Liver (tissue), 10 donors: ENCODE measurements at places on chromosomes 12 and 14.

GRCh38 chr14:99425272-99425681, 55.4 kb downstream of the SETD3 start:
- H3K36me3 ChIP-seq: peaks cover 13% of the 10 kb centered on the region
- no peaks in the 10 kb centered on the region for H3K27me3 ChIP-seq
- no peak overlapping the region for H3K27ac ChIP-seq
- peaks cover 2% of the 10 kb centered on the region for H3K4me1 ChIP-seq
- H3K4me3 ChIP-seq: no peak overlapping the region
- no peak for DNase-seq

DNA sequence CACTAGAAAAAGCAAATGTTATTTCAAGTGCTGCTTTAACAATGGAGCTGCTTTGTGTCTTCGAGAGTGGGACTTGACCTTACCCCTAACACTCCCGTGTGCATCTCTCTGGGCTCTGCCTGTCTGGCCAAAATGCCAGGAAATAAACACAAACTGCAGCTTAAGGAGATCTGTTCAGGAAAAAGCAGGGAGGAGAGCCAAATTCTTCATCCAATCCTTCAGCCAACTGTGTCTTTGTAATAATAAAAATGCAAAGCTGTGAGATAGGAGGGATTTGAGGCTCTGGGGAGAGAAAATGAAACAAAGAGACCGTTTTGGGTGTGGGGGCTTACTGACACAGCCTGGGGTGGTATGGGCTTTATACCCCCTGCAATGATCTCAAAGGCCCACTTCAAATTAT, 85.8 kb upstream of the WSCD2 start:
- peaks cover 5% of the 10 kb centered on the region for H3K4me1 ChIP-seq
- no peak overlapping the region for H3K4me3 ChIP-seq
- no peaks in the 10 kb centered on the region for H3K27me3 ChIP-seq
- no peak overlapping the region for H3K27ac ChIP-seq
- DNase-seq: no peak

- H3K27me3 ChIP-seq: no peaks in the 10 kb centered on the region
- no peak overlapping the region for H3K27ac ChIP-seq
- DNase-seq: no peak
- H3K4me1 ChIP-seq: no peaks in the 10 kb centered on the region
- H3K36me3 ChIP-seq: no peaks in the 10 kb centered on the region
These were observed 80.2 kb downstream of the NUAK1 start for GRCh38 chr12:106058256-106059182.

DNA sequence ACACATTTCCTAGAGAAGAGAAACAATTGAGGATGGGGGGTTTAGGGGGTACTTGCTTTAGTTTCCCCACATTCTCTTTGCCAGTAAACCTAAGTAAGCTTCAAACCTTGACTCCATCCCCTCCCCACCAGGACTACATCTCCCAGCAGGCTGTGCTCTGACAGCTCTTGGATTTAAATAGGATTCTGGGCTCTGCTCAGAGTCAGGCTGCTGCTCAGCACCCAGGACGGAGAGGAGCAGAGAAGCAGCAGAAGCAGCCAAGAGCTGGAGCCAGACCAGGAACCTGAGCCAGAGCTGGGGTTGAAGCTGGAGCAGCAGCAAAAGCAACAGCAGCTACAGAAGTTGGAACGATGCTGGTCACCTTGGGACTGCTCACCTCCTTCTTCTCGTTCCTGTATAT, 20.6 kb downstream of the RDH12 start:
- no peaks in the 10 kb centered on the region for H3K4me1 ChIP-seq
- H3K27me3 ChIP-seq: no peaks in the 10 kb centered on the region
- H3K36me3 ChIP-seq: no peaks in the 10 kb centered on the region
- DNase-seq: no peak

DNA sequence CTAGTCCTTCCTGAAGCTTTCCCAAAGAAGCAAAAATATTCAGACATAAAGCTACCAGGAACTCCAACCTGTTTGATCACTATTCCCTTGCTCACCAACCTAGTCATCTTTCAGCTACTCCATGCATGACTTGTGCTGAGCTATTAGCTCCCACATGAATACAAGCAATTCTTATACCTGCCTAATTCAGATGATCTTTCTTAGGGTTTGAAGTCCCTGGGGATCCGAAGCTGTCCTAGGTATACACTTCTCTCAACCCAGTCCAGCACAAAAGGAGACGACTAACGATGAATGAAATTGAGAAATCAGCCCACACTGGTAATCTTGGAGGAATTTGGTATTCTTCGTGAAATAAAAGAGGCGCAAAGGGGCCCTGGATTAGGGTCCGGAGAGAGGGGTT, 631 bp upstream of the PTGR2 start:
- no peaks in the 10 kb centered on the region for H3K27me3 ChIP-seq
- H3K4me1 ChIP-seq: peaks cover 3% of the 10 kb centered on the region
- DNase-seq: no peak
- no peaks in the 10 kb centered on the region for H3K36me3 ChIP-seq
- H3K4me3 ChIP-seq: peak overlapping the region; percentile 29

DNA sequence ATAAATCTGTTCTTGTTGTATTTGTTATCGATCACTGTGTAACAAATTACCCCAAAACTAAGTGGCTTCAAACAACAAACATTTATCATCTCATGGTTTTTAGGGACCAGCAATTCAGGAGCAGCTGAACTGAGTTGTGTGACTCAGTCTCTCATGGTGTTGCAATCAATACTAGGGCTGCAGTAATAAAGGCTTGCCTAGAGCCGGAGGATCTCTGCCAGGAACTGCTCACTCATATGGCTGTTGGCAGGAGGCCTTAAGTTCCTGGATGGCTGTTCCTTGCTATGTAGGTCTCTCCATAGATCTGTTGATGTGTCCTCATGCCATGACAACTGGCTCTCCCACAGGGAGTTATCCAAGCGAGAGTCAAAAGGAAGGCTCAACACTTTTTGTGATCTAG, 3.8 kb upstream of the PSMC6 start:
- no peak for DNase-seq
- peaks cover 12% of the 10 kb centered on the region for H3K4me1 ChIP-seq

- H3K4me3 ChIP-seq: no peak overlapping the region
- DNase-seq: no peak
- no peaks in the 10 kb centered on the region for H3K36me3 ChIP-seq
- no peaks in the 10 kb centered on the region for H3K4me1 ChIP-seq
- no peak overlapping the region for H3K27ac ChIP-seq
These were observed 76.1 kb downstream of the GALNT4 start for GRCh38 chr12:89448526-89448925.

GRCh38 chr12:41211448-41211847, 23.3 kb downstream of the PDZRN4 start:
- H3K27ac ChIP-seq: no peak overlapping the region
- no peak overlapping the region for H3K4me3 ChIP-seq
- H3K36me3 ChIP-seq: no peaks in the 10 kb centered on the region
- H3K4me1 ChIP-seq: no peaks in the 10 kb centered on the region
- DNase-seq: no peak

DNA sequence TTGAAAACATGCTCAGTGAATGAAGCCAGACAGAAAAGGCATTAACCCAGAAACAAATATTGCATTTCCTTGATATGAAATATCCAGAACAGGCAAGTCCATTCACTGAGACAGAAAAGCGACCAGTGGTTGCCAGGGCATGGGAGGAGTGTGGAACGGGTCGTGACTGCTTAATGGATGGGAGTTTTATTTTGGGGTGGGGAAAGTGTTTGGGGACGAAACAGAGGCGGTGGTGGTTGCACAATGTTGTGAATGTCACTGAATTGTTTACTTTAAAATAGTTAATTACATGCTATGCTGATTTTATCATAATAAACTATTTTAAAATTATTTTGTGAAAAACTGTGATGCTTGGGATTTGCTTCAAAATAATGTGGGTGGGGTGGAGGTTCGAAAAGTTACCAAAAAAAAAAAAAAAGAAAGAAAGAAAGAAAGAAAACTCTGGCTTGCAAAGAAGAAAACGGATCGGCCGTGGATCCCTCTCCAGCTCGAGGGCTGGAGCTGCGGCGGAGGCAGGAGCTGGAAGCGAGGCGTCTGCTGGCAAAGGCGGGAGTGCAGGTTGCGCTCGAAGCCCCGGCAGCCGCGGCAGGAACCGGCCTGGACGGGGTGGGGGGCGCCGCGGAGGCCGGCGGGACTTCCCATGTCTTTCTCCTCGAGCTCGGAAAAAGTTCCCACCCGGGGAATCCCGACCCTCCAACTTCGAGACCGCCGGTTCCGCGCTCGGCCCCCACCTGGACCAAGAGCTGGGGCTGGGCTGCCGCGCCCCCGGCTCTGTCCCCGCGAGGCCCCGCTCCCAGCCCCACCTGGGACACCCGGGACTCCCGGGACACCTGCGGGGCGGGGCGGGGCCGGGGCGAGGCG, 524 bp upstream of the P2RX2 start:
- no peak for DNase-seq
- H3K4me1 ChIP-seq: peaks cover 4% of the 10 kb centered on the region
- no peaks in the 10 kb centered on the region for H3K27me3 ChIP-seq
- H3K36me3 ChIP-seq: no peaks in the 10 kb centered on the region
- H3K4me3 ChIP-seq: no peak overlapping the region

DNA sequence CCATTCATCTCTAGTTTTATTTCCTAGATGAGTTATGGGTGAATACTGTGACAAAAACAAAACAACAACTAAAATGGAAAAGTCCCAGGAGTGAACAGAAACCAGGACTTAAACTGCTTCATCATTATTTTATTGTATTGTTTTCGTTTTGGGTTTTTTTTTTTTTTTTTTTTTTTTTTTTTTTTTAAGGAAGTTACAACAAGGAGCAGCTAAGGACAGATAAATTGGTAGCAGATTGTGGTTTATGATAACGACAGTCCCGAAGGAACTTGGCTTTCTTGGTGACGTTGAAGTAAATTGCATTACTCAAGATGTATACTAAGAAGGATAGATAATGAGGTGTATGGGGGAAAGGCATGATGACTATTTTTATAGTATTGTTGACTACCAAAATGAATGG, 866.3 kb downstream of the NRXN3 start:
- no peaks in the 10 kb centered on the region for H3K4me1 ChIP-seq
- DNase-seq: no peak
- no peaks in the 10 kb centered on the region for H3K36me3 ChIP-seq
- no peak overlapping the region for H3K4me3 ChIP-seq

DNA sequence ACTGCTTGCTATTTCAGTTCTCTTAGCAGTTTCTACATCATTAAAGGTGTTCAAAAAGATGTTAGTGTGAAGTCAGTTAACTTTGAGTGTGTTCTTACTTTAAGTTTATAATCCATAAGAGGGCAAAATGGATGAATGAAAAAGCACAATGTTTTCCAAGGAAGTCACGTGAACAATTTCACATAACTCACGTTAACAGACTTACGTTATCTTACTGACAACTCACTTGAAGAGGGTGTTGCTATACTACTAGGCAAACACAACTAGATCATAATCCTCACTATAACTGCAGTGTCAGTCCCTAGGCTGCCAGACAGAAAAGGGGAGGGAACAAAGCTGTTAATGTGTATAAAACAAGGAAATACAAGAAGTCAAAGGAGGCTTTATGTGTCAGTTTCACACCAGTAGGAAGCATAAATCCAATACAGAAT, 6.4 kb downstream of the SLC2A13 start:
- no peak overlapping the region for H3K4me3 ChIP-seq
- H3K27ac ChIP-seq: no peak overlapping the region
- no peaks in the 10 kb centered on the region for H3K36me3 ChIP-seq

- no peak overlapping the region for H3K27ac ChIP-seq
- H3K36me3 ChIP-seq: no peaks in the 10 kb centered on the region
- no peaks in the 10 kb centered on the region for H3K4me1 ChIP-seq
- H3K27me3 ChIP-seq: no peaks in the 10 kb centered on the region
- H3K4me3 ChIP-seq: no peak overlapping the region
- DNase-seq: no peak
These were observed 5.5 kb downstream of the DNAH10 start for GRCh38 chr12:123767613-123768012.

GRCh38 chr12:94109160-94109559, 39.2 kb upstream of the PLXNC1 start:
- H3K27ac ChIP-seq: no peak overlapping the region
- no peaks in the 10 kb centered on the region for H3K36me3 ChIP-seq
- H3K27me3 ChIP-seq: no peaks in the 10 kb centered on the region
- no peak for DNase-seq
- H3K4me1 ChIP-seq: no peaks in the 10 kb centered on the region
- H3K4me3 ChIP-seq: no peak overlapping the region

GRCh38 chr14:72736786-72737559, 156.9 kb downstream of the DPF3 start:
- DNase-seq: no peak
- no peak overlapping the region for H3K4me3 ChIP-seq
- H3K27me3 ChIP-seq: no peaks in the 10 kb centered on the region
- H3K27ac ChIP-seq: no peak overlapping the region

GRCh38 chr12:46205294-46205693, 63.5 kb downstream of the SLC38A1 start:
- peaks cover 5% of the 10 kb centered on the region for H3K4me1 ChIP-seq
- H3K27ac ChIP-seq: no peak overlapping the region
- no peaks in the 10 kb centered on the region for H3K36me3 ChIP-seq
- H3K27me3 ChIP-seq: no peaks in the 10 kb centered on the region
- no peak for DNase-seq

GRCh38 chr12:105352940-105353635, 22.6 kb downstream of the C12orf75 start:
- DNase-seq: no peak
- no peaks in the 10 kb centered on the region for H3K36me3 ChIP-seq
- no peaks in the 10 kb centered on the region for H3K4me1 ChIP-seq
- no peak overlapping the region for H3K27ac ChIP-seq
- no peaks in the 10 kb centered on the region for H3K27me3 ChIP-seq
- H3K4me3 ChIP-seq: no peak overlapping the region

- no peaks in the 10 kb centered on the region for H3K27me3 ChIP-seq
- no peaks in the 10 kb centered on the region for H3K36me3 ChIP-seq
- peaks cover 25% of the 10 kb centered on the region for H3K4me1 ChIP-seq
- H3K27ac ChIP-seq: peak overlapping the region; percentile 95
These were observed 4.0 kb upstream of the RNASE4 start for GRCh38 chr14:20680363-20680762.

DNA sequence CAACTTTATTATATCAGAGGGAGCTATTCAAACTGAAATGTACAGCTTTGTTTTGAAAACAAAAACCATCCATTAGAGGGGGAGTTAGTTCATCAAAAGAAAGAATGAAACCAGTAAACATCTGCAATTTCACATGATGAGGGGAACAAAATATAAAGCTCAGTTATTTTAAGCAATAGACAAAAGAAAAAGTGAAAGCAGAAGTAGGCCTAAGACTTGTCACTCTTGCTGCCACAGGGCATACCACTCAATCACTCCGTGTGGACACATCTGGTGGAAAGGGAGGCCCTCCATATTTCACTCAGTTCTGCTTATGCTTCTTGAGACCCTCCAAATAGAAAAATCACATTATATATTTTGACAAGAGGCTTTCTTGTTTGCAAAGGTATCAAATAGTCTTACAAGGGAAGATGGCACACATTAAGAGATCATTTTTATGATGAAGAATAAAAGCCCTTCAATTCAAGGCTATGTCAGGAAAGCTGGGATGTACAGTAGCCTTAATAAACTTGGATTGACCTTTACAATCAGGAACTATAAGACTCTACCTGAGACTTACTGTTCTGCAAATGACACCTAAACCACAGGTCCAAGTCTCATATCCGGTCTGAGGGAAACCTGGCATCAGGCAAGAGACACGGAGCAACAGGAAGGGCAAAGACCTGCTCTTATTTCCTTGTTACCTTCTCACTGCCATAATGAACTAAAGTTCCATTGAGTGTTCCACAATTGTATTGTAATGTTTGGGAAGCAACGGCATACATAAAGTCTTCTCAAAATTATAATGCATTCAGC, 222.5 kb upstream of the GRIP1 start:
- no peaks in the 10 kb centered on the region for H3K27me3 ChIP-seq
- no peak overlapping the region for H3K4me3 ChIP-seq
- H3K27ac ChIP-seq: no peak overlapping the region
- H3K4me1 ChIP-seq: no peaks in the 10 kb centered on the region
- DNase-seq: no peak
